ENCODE measurements at places on chromosomes 5 and 9.

GRCh38 chr9:105065098-105066088 lies 137.4 kb upstream of the ABCA1 start:
- no peak for DNase-seq

DNA sequence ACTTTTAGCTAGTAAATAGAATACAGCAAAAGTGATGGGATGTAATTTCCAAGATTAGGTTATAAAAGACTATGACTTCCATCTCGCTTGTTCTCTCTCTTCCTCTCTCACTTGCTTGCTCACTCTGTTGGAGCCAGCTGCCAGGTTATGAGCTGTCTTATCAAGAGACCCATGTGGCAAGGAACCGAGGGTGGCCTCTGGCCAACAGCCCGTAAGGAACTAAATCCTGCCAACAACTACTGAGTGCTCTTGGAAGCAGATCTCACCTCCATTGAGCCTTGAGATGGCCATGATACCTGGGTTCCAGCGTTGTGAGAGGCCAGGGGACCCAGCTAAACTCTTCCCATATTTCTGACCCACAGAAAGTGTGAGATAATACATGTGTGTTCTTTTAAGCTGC lies 636.1 kb downstream of the ACTL7B start:
- no peak for DNase-seq

GRCh38 chr9:124238546-124239140 lies 19.1 kb upstream of the NEK6 start:
- DNase-seq, result peak; percentile 45

DNA sequence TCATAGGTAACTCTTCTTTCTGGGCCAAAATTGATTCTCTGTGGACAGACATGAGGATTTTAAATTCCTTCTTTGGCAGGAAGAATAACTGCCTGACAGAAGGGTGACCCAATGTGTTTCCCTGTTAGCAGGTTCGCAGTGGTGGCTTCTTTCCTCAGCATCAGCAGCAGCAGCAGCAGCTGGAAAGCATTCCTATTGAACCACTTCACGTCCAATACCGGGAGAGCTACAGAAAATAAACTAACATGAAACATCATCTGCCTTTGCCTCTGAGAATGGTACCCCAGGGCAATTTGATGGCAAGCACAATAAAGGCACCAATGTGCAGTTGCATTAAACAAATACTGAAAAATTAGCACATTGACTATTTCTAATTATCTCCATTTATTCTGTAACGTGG lies 214.5 kb downstream of the TMEM167A start:
- DNase-seq, result no peak

GRCh38 chr5:91151947-91152346 lies 231.2 kb downstream of the ARRDC3 start:
- no peak for DNase-seq

DNA sequence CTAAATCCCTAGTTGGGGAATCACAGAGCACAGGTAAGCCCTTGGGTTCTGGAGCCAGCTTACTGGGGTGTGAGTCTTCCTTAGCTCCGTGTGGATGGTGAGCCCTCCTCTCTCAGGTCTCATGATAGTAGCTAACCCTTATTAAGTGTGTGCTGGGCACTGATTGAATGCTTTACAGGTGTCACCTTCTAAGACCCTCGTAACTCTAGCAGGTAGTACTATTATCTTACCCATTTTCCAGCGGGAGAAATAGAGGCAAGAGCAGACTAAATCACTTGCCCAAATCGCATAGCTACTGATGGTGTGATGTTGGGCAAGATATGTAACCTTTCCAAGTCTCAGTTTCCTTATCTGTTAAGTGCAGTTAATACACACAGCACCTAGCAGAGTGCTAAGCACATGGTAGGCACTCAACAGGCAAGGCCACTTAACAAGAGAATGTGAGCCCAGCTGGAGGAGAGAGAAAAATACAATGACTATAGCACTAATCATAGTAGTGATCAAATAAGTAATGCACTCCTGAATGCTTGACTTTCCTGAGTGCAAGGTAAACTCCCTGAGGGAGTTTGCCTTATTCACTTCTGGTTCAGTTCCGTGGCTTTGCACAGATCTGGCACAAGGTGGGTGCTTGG lies at the start of gene DCANP1:
TSS of gene DCANP1 (minus strand) at position 51 of the 632 bp plus-strand sequence. CDS start 240 bp downstream, outside the sequence.
- DNase-seq, result no peak

DNA sequence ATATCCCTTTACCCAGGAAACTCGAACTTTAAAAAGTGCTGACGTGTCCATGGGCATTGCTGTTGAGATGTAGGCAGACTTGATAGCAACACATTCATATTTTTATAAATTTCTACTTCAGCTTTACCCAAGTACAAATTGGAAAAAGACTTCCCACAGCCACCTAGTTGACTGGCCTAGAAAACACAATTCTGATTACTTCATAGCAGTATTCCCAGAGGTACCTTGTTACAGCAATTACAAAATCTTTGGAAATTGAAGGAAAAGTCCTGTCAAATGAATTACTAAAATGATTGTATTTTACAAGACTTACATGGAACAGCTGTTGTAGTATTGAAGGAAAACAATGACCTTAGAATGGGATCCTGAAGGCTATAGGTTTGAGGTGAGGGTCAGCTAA lies 130.7 kb upstream of the NREP start:
- DNase-seq, result no peak

DNA sequence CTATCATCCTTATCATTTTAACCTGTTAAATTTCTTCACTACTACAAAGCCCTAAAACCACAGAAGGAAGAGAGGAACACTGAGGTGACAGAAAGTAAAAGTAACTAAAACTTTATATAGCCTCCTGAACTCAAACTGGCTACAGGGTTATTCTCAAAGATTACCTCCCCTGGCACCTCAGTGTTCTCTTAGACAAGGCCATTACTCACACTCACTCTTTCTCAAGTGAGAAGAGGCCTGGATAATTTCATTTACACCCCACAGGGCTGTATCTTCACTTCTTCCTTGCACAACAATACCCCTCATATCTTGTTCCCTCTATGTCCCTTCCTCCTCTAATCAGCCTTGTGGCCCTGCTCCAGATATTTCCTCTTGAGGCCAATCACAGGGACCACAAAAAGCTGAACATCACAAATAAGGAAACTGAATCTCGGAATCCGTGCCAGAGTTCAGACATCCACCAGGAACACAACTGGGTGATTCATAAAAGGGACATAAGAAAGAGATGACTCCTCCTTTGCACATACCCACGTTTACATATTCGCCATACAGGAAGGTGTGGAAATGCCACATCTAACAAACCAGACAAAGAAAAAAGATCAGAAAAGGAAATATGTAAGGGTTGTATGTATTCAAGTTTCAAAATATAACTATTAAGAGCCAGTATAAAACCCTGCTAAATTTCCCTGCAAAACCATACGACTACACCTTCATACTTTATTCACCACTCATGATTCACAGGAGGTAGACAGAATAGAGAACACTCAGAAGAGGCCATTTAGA lies 1.7 kb upstream of the KLHL3 start:
- peak; percentile 45 for DNase-seq

- DNase-seq, result no peak
These were observed 6.1 kb upstream of the IFNK start for GRCh38 chr9:27518006-27518405.

- no peak for DNase-seq
These were observed 286.6 kb downstream of the FER start for GRCh38 chr5:109034306-109034705.
